ENCODE measurements at places on chromosomes 3 and 15. TPM values are rescaled to one million over a fixed set of nuclear protein-coding genes. Genes with fewer than 3 reads are reported as not detected.

The UQCRC1 gene
- total RNA-seq, result 161 TPM

The ATP13A5 gene
- not detected for total RNA-seq

The C3orf22 gene
- not detected for total RNA-seq

The KIF9 gene
- 5.9 TPM for total RNA-seq

The EPHA6 gene
- 39.5 TPM for total RNA-seq

The GOLGA8O gene
- total RNA-seq, result 2.9 TPM

The AADACL2 gene
- total RNA-seq, result not detected

The TPRG1 gene
- total RNA-seq, result 2.4 TPM

The CLDN1 gene
- 11.4 TPM for total RNA-seq

The COLQ gene
- total RNA-seq, result 10.0 TPM

The SCAANT1 gene
- total RNA-seq, result not detected

The KLHL25 gene
- 8.0 TPM for total RNA-seq

The PLA2G4B gene
- 10.6 TPM for total RNA-seq

The INSYN1 gene
- 12.7 TPM for total RNA-seq

The SI gene
- total RNA-seq, result not detected

The SLC2A2 gene
- total RNA-seq, result not detected

The DPPA2 gene
- total RNA-seq, result 1.4 TPM

The CHDH gene
- total RNA-seq, result 3.9 TPM

The GPR176 gene
- 3.8 TPM for total RNA-seq

The CCR8 gene
- not detected for total RNA-seq

The NR1I2 gene
- total RNA-seq, result 0.07 TPM

The CSPG4 gene
- total RNA-seq, result 11.8 TPM

The GOLGA6L26 gene
- total RNA-seq, result not detected

The CPN2 gene
- total RNA-seq, result not detected

The FETUB gene
- total RNA-seq, result not detected

The SOX14 gene
- total RNA-seq, result 0.44 TPM

The PLAAT1 gene
- total RNA-seq, result 1.7 TPM

The IQCH gene
- total RNA-seq, result 1.6 TPM

The PCYT1A gene
- total RNA-seq, result 40.0 TPM

The RAD54L2 gene
- 43.8 TPM for total RNA-seq

The HOMER2 gene
- 12.5 TPM for total RNA-seq

The PDIA3 gene
- 452 TPM for total RNA-seq

The RPSA gene
- total RNA-seq, result 1,061 TPM

The PDIA5 gene
- total RNA-seq, result 19.1 TPM

The ZBED2 gene
- total RNA-seq, result not detected

The RBM6 gene
- 159 TPM for total RNA-seq

The LYZL4 gene
- not detected for total RNA-seq

The AP3B2 gene
- 2.5 TPM for total RNA-seq

The PIF1 gene
- 10.8 TPM for total RNA-seq

The ESYT3 gene
- 5.9 TPM for total RNA-seq

The ANKUB1 gene
- total RNA-seq, result not detected

The SLC22A14 gene
- 0.20 TPM for total RNA-seq

The OR4F15 gene
- total RNA-seq, result not detected

The RTP4 gene
- 0.83 TPM for total RNA-seq

Measured in mesothelial cell of epicardium (in vitro differentiated cells).